ENCODE measurements at places on chromosomes 12 and 14.

- no peak for DNase-seq
Observed at GRCh38 chr12:130700492-130701401, 15.4 kb downstream of the RIMBP2 start.

GRCh38 chr12:48000878-48001504 is 3.3 kb downstream of the COL2A1 start:
- peak; percentile 55 for DNase-seq

- DNase-seq, result peak; percentile 100
Observed at GRCh38 chr14:102125546-102125945, 14.2 kb upstream of the WDR20 start.

DNA sequence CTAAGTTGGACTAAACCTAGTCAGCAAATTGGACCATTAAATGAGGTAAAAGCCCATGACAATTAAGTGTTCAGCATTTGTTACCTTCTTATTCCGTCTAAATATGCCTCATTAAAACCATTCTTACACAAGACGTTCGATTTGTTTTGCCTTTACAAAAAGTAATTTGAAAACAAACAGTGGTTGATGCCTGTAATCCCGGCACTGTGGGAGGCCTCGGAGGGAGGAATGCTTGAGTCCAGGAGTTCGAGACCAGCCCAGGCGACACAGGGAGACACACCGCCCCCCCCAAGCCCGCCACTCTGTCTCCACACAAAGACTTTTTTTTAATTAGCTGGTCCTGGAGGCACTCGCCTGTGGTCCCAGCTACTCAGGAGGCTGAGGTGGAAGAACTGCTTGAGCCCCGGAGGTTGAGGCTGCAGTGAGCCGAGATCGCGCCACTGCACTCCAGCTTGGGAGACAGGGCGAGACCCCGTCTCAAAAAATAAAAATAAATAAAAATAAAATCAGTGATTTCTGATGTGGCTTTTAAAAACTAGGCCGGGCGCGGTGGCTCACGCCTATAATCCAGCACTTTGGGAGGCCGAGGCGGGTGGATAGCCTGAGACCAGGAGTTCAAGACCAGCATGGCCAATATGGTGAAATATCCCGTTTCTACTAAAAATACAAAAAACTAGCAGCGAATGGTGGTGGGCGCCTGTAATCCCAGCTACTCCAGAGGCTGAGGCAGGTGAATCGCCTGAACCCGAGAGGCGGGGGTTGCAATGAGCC is 856 bp upstream of the EIF4B start:
- DNase-seq, result no peak

- no peak for DNase-seq
Observed at GRCh38 chr12:26340649-26341048, 145.3 kb downstream of the SSPN start.

- no peak for DNase-seq
Observed at GRCh38 chr14:76250302-76250701, 98.6 kb downstream of the GPATCH2L start.

GRCh38 chr12:106088246-106088808 is 50.4 kb downstream of the NUAK1 start:
- DNase-seq, result no peak

DNA sequence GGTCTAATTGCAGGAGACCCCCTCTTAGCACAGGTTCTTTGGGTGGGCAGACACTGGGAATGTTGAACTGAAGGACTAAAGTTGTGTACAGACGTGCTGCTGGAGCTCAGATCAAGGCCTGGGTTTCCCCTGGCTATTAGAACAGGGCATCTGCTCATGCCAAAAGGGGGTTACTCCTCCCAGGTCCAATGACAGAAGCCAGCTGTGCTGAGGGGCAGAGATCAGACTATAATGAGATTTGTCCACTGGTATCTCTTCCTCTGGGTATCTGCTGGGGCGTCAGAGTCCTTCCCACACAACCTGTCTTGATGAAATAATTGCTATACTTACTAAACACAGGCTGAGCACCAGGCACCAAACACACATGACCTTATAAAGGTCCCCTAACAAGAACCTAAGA is 42.6 kb downstream of the LTBP2 start:
- no peak for DNase-seq

DNA sequence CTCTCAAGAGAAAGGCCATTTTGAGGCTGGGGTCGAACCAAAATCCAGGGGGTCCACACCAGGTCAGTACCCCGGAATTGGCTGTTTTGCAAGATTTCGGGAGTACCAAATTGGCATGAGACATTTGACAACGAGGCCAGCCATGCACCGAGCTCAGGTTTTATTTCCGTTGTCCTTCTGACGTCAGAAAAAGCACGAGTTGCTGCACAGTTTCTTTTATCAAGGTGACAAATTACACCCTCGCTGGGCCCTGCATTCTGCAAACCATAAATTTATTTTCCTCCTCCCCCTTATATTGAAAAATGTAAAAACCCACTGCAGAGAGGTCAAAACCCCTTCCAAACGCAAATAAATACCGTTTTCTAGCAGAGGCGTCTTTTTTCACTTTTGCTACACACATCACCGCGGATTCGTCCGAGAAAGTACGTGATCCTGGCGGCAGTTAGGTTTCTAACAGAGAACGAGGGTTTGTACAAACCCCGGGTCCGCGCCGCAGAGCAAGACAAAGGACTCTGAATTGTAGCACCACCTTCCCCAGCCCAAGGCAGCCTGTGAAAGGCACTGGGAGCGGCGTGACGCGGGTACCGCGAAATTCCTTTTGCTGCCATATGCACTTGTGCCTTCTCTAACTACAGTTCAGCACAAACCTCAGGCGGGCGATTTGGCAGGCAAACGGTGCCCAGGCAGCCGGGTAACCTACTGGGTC is 1.8 kb downstream of the SLC38A1 start:
- peak; percentile 56 for DNase-seq

GRCh38 chr12:31773223-31773750 is 44.5 kb upstream of the AMN1 start:
- DNase-seq, result peak; percentile 56

DNA sequence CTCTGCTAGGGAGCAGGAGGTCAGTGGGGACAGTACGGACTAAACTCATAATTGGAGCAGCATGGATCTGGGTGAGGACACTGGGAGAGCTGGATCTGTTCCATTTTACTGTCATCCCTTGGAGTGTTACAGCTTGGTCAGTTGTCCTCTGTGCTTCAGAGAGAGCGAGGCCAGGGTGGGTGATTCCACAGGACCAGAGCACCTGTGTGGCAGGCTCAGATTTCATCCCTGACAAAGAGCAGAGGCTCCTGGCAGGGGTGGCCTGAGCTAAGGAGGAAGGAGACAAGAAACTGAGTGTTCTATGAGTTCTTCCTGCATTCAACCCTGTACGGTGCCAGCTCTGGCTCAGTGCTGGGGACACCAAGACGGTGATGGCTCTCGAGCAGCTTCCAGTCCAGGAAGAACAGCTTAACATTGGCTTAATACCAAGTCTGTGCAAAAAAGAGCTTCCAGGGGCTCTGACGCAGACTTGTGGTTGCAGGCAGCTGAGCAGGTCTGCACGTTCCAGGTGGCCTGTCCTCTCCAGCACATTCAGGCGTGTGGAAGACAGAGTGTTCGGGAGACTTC is 8.4 kb upstream of the PGF start:
- peak; percentile 32 for DNase-seq

- DNase-seq, result peak; percentile 59
Observed at GRCh38 chr14:79515158-79515557, 696.1 kb downstream of the DIO2 start.

DNA sequence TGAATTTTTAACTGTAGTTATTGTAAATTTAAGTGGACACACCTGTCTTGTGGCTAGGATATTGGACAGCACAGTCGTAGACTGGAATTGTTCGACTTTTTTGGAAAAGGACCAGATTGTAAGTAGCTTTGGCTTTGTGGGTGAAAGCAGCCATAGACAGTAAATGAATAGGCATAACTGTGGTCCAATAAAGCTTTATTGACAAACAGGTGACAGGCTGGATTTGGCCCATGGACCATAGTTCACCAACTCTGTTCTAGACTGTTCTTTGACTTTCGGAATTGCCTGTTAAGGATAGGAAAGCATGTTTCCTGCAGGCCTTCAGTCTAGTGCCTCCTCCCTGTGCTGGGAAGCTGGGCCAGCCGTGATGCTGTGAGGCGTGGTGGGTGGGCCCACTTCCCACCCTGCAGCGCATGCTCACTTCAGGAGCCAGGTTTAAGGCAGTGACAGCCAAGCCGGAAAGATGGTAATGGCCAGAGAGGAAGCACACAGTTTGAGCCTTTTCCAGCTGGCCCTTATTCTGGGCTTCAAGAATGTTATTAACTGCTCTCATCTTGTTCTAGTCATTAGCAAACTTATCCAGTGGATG is 51.8 kb downstream of the PPP2R5C start:
- no peak for DNase-seq

DNA sequence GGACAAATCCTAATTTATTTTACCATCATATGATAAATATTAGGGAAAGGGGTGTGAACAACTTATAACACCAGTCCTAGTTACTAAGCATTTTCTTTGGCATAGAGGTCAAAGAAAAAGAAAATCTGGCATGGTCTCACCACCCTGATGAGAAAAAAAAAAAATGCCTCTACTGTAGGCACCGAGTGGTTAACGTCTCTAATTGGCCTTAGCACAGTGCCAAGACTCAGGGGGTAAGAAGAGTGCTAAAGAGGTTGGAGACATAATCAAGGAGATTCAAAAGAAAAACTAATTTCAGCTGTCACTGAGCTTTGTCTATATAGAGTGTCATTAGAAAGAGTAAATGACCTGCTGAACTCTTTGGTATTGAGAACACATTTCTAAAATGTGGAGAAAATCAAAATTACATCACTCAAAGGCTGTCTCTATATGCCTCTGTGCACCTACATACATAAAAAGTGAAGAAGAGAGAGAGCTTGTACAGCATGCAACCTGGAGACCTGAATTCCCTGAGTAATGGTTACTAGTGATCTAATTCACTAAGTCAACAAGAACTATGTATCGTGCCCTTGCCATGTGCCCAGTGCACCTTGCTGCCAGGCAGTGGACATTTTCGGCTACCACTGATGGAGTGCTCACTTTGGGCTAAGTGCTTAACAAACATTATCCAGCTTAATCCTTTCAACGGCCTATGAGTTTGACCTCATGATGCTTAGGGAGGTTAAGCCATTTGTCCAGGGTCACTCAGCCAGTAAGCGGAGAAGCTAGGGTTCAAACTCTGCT is 113.8 kb upstream of the G2E3 start:
- no peak for DNase-seq

DNA sequence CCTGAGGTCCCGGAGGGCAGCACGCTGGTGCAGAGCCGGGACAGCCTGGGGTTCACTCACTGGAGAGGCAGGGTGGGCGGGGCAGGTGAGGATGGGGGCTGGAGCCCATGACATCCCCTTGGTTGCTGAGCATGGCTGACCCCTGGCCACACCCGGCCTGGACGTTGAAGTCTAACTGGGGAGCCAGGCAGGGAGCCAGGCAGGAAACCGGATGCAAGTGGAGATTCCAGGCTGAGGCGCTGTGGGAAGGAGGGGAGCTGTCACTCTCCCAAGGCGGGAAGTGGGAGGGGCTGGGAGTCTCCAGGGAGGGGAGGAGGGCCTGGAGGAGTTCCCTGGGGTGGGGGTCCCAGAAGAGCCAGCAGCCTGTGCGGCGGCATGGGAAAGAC is 7.7 kb upstream of the INF2 start:
- peak; percentile 67 for DNase-seq

GRCh38 chr12:52683575-52684300 is 3.5 kb upstream of the KRT1 start:
- DNase-seq, result no peak

DNA sequence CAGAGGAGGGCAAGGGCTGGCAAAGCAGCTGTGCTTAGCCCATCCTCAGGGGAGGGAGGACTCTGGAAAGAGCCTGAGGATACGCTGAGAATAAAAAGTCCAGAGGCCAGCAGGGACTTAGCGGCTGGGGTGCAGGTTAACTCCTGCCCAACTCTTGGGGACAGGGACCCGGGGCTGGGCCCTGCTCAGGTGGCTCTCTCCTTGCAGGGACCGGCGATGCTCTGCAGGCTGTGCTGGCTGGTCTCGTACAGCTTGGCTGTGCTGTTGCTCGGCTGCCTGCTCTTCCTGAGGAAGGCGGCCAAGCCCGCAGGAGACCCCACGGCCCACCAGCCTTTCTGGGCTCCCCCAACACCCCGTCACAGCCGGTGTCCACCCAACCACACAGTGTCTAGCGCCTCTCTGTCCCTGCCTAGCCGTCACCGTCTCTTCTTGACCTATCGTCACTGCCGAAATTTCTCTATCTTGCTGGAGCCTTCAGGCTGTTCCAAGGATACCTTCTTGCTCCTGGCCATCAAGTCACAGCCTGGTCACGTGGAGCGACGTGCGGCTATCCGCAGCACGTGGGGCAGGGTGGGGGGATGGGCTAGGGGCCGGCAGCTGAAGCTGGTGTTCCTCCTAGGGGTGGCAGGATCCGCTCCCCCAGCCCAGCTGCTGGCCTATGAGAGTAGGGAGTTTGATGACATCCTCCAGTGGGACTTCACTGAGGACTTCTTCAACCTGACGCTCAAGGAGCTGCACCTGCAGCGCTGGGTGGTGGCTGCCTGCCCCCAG is 2.8 kb downstream of the B3GNT4 start:
- DNase-seq, result no peak

All from renal cortical epithelial cell (primary cell).